Amniotic epithelial cell (primary cell): ENCODE measurements at places on chromosomes 11 and 22.

- no peak for DNase-seq
These were observed 13.2 kb upstream of the NPAS4 start for GRCh38 chr11:66407651-66408050.

GRCh38 chr11:63537293-63538101, 889 bp downstream of the PLAAT4 start:
- DNase-seq = peak; percentile 27

DNA sequence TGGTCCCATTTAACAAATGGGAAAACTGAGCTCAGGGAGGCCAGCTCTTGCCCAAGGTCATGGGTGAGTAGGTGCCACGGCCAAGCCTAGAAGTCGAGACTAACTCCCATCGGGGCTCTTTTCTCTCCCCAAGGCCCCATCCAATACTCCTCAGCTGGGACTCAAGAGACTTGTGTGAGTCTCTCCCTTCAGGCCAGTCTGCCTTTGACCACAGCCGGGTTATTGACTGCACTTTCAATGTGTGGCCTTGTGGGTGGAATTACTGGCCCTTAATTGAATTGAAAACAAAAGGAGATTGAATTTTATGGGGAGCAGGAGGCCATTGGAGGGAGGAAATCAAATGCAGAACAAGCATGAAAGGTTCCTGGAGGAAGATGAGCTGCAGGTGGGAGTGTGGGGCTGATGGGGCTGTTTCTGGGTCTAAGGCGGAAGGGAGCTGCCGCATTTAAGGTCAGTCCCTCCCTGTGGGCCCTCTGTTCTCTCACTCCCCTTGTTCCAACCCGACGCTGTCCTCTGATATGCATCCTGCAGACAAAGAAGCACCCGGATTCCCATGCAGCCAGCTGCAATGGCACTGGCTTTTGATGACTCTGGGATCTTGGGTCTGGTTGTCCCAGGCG, 552.8 kb downstream of the MIAT start:
- DNase-seq = no peak

- DNase-seq = no peak
These were observed 372.7 kb upstream of the FAT3 start for GRCh38 chr11:91851908-91852307.

GRCh38 chr11:40185793-40186192, 1273.7 kb downstream of the LRRC4C start:
- no peak for DNase-seq

GRCh38 chr11:8658321-8659057, 24.0 kb downstream of the TRIM66 start:
- no peak for DNase-seq

DNA sequence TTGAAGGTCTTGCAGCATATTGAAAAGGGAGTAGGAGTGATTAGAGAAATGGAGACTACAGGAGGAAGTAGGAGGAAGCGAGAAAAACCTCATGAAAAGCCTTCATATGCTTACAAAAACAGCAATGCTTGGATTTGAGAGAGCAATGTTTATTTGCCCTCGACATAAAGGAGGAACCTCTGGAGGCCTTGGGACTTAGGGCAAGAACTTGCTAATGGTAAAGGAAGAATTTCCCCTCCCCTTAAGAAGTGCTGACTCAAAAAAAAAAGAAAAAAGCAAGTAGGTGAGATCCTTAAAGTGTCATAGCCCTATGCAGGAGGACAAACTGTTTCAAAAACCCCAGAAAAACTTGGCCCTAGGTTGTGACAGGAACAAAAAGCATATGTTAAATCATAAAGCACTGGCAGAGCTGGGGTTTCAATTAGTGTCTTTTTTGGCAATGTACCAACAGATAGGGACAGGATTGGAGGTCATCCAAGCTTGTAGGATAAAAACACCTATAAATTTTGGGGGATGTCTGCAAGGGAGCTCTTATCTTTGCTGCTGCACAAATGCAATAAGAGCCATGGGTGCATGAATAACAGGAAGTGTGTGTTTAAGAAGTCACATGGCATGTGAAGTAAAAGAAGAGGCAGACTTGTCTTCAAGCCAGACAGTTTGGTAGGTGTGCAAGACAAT, 4.9 kb downstream of the GLYAT start:
- no peak for DNase-seq

DNA sequence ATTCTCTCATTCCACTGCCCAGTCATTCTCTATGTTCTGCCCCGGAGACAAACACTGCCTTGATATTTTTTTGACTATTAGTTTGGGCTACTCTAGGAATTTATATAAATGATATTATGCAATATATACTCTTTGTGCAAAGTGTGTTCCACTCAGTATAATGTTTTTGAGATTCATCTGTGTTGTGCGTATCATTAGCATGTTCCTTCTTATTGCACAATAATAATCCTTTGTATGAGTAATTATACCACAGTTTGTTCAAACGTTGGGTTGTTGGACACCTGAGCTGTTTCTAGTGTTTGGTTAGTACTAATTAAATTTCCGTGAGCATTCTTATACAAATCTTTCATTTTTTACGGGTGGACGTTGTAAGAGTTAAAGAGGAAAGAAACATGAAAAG, 390.6 kb downstream of the GUCY1A2 start:
- no peak for DNase-seq

DNA sequence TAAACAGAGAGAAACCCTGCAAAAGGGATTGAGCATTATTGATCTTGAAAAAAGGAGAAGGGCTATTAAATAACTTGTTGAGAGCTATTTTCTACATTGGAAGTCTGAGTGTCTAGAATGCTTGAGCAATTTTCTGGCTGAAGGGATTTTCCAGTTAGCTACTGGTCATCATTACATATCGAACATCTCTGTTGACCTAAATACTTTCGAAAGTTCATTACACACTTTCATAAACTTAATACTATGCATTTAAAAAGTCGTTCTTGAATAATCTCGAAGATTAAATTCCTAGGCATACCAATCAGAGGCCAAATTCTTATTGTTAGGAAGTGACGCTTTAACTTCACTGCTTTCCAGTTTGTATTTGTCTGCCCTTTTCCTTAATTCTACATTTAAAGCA, 13.7 kb downstream of the ETS1 start:
- no peak for DNase-seq
